ENCODE measurements at places on chromosomes 4 and X. TPM values are rescaled to one million over a fixed set of nuclear protein-coding genes. Genes with fewer than 3 reads are reported as not detected.

The MAGEC1 gene
- total RNA-seq, result not detected

The TSPAN6 gene
- total RNA-seq, result 63.0 TPM

The NKAP gene
- 5.2 TPM for total RNA-seq

The NUDT11 gene
- 0.34 TPM for total RNA-seq

The GPRIN3 gene
- total RNA-seq, result 6.0 TPM

Measured in mucosa of descending colon (tissue), 3 donors.